Activated CD8-positive, alpha-beta memory T cell treated with anti-CD3 and anti-CD28 coated beads for 48 hours (primary cell): ENCODE measurements at places on chromosomes 2 and 18.

DNA sequence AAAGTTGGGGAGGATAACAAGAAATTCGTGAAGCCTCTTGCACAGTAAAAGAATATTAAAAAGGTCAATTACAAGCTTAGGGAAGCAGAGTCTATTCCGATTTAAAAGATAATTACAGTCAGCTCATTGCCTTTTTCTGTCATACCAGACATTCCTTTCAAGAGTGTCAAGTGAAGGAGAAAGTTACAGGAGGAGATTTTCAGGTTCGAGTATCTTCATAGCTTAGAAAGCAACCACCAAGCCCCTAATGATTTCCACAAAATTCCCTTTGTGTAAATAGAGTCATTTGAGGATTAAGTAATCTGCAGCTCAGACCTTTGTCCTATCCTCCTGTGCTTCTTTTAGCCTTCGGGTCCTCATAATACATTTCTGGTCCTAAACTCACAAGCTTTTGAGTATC is 414.9 kb downstream of the CDH2 start:
- DNase-seq = no peak

- no peak for DNase-seq
Measured at GRCh38 chr2:186576614-186577013, 13.2 kb upstream of the ITGAV start.

DNA sequence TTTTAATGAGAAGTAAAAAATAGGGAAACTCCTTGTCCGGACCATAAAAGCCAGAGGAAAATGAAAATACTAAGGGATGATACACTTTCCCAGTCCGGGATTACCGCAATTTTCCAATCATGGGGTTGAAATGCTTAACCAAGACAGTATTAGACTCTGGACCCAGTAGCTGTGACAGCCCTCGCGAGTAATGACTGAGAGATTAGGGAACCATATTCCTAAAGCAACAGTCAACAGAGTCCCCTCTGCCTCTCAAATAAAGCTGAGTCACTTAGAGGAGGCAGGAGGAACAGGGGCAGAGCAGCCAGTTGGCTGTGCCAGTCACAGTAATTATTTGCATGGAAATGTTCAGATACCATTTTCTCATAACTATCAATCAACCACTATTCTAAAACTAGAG is 34.8 kb downstream of the GPATCH11 start:
- DNase-seq = no peak

DNA sequence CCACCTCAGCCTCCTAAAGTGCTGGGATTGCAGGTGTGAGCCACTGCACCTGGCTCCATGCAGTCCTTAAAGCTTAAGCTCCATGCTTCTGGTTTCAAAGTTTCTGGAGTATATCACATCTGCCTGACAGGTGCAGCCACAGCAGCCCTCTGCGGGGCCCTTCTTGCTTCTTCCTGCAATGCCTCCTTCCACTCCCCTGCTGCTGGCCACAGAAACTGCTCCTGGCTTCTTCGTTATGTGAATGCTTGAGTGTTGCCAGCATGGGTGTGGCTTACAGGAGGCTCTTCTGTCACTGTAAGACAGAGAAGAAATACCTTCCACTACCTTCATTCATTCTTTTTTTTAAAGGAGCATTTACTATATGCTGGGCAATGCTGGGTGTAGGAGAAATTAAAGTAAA is 10.1 kb upstream of the CCBE1 start:
- DNase-seq = no peak
